ENCODE measurements at places on chromosomes 5 and 9. TPM values are rescaled to one million over a fixed set of nuclear protein-coding genes. Genes with fewer than 3 reads are reported as not detected.

Gene MAMDC4
- 4.6 TPM for total RNA-seq

Gene CCIN
- total RNA-seq = 1.3 TPM

Gene CTSV
- total RNA-seq = under 0.01 TPM

Gene COL15A1
- total RNA-seq = 41.0 TPM

Gene F2RL1
- 20.8 TPM for total RNA-seq

Gene TMEFF1
- total RNA-seq = 2.5 TPM

Gene ENTPD8
- under 0.01 TPM for total RNA-seq

Gene SPATA31D4
- not detected for total RNA-seq

Gene FGF10
- 110 TPM for total RNA-seq

Gene PCDHB16
- 0.51 TPM for total RNA-seq

Gene PRDM12
- total RNA-seq = not detected

Gene PTGR1
- 126 TPM for total RNA-seq

Gene C1QTNF3
- 1.2 TPM for total RNA-seq

Gene SRD5A1
- total RNA-seq = 20.6 TPM

Gene CANX
- 589 TPM for total RNA-seq

Gene FOXD1
- total RNA-seq = 0.77 TPM

Gene GRM6
- not detected for total RNA-seq

Gene AMBP
- total RNA-seq = 0.17 TPM

Gene GARIN3
- total RNA-seq = not detected

Gene ANKS6
- total RNA-seq = 9.6 TPM

Gene LRRC19
- not detected for total RNA-seq

Gene IFNE
- 6.6 TPM for total RNA-seq

Gene SV2C
- total RNA-seq = not detected

Gene ATG10
- 8.8 TPM for total RNA-seq

Gene GLRA1
- total RNA-seq = not detected

Gene ORM2
- total RNA-seq = not detected
